ENCODE measurements at places on chromosomes 7 and 10. TPM values are rescaled to one million over a fixed set of nuclear protein-coding genes. Genes with fewer than 3 reads are reported as not detected.

Gene PDE6C
- polyA plus RNA-seq: not detected

Gene FERD3L
- not detected for polyA plus RNA-seq

Gene OGDHL
- polyA plus RNA-seq: 2.4 TPM

Gene FAM13C
- polyA plus RNA-seq: 0.92 TPM

Gene HOGA1
- polyA plus RNA-seq: 1.2 TPM
